Hematopoietic multipotent progenitor cell treated with erythropoietin and hydrocortisone succinate and interleukin-3 and kit ligand, for 4 days (in vitro differentiated cells): ENCODE measurements at places on chromosomes 1 and 21.

- no peak for DNase-seq
These were observed 223.9 kb downstream of the S1PR1 start for GRCh38 chr1:101460739-101461138.

- DNase-seq: no peak
These were observed 25.0 kb upstream of the SLAMF1 start for GRCh38 chr1:160671603-160672517.

DNA sequence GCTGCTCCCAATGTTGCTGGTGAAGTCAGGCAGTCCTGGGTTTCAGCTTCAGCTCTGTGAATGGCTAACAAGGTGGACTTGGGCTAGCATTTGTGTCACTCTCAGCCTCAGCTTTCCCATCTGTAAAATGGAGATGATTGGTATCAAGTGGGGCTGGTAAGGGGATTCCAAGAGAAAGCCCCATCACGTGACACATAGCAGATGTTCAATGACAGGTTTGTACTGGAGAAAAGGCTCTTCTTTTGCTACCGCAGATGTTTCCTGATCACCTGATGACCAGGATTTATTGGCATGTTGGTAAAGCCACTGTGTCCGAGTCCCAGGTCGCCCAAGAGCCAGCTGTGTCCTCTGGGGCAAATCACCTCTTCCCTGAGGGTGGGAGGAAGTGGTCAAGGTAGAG is 335.0 kb downstream of the MATN1 start:
- DNase-seq: no peak

GRCh38 chr1:175521249-175522040 is 221.9 kb downstream of the TNR start:
- DNase-seq: no peak

- no peak for DNase-seq
These were observed 50.7 kb downstream of the IRF2BP2 start for GRCh38 chr1:234559152-234559901.

DNA sequence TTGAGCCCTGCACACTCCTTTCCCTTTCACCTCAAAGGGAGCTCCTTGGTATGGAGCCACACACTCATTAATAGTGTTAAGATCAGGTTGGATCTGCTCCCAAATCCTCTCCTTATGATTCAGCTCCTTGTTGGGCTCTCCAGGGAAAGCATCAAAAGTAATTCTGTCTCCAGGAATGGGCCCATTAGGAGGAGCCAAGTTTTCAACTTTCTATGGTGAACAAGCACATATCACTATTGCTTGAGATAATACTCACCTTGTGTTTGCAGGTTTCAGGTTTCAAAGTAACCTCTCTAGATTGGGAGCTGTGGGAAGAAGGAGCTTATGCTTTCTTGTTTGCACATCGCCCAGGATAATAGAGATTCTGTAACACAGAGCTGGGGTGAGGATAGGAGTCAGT is 164.8 kb downstream of the TNFSF18 start:
- DNase-seq: no peak

DNA sequence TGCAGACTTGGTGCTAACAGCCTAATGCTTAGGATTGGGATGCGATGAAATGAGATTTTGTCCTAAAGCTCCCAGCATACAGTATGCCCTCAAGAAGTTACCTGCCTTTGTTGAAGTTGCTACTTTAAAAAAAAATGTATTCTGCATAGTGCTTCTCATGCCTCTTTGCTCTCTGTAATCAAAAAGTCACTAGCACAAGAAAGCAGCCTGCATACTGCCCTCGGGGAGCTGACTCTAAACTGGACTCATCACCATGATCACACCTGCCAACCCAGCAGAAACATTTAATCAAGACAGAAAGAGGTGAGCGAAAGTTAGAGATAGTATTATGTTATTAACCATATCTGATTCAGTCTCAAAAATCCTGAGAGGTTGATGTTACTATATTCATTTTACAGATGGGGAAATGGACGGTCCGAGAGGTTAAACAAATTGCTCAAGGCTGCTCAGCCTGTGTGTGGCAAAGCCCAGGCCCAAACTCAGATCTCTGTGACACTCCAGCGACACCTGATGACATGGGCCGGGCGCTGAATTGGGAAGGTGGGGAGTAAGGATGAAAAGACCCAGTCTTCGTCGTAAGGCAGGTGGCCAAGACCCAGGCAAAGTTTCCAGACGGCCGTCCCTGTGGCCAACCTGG is 1.1 kb downstream of the BATF3 start:
- no peak for DNase-seq

- no peak for DNase-seq
These were observed 50.0 kb downstream of the MRPL37 start for GRCh38 chr1:54249819-54250435.

- no peak for DNase-seq
These were observed 3.5 kb upstream of the IVL start for GRCh38 chr1:152904688-152905440.

GRCh38 chr1:203985676-203986075 is 87.2 kb upstream of the SOX13 start:
- no peak for DNase-seq

DNA sequence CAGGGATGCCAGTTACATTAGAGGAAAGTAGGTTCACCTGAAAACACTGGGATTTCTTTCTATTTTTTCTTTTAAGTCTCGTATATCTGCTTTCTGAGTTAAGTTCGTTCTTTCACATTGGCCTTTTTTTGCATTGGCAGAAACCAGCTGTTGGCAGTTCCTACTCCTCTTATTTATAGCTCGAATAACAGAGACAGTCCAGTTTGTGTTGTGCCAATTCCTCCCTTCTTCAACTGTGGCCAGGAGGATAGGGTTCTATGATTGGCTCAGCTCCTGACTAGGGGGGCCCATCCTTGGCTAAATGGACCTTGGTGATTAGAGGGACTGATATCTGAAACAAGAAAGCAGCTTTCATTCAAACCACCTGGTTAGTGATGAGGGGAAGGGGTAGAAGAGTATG is 115.8 kb downstream of the RPS6KC1 start:
- no peak for DNase-seq

- DNase-seq: peak; percentile 24
These were observed 16.9 kb downstream of the PLA2G4A start for GRCh38 chr1:186845576-186846210.

- DNase-seq: no peak
These were observed 5.3 kb downstream of the UHMK1 start for GRCh38 chr1:162502928-162503327.

- DNase-seq: no peak
These were observed 59.2 kb downstream of the SASS6 start for GRCh38 chr1:100073531-100073930.

DNA sequence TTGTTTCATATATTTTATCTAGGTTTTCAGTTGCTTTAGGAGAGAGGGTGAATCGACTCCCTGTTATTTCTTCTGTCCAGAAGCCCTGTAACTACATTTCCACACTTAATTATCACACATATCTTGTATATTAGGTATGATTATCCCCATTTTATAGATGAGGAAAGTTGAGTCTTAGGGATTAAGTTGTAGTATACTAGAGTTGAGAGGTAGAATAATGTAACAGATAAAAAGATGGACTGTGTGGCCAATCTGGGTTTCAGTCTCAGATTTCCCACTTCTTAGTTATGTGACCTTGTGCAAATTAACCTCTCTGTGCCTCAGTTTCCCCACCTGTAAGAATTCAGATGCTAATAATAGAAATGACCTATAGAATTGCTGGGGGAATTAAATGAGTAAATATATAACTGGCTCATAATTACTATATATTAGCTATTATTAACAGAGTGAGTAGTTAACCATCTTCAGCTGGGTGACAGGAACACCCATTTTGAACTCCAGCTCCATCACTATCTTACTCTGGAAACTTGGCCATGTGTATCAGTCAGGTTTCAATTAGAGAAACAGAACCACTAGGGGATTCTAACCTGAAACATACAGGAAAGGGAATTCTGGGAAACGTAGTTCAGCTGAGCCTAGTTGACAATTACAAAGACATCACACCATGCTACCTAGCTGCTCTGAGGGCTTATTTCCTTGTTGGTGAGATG is 20.4 kb upstream of the FOXO6 start:
- DNase-seq: no peak

- no peak for DNase-seq
These were observed 231.0 kb upstream of the KAZN start for GRCh38 chr1:14367451-14367850.

DNA sequence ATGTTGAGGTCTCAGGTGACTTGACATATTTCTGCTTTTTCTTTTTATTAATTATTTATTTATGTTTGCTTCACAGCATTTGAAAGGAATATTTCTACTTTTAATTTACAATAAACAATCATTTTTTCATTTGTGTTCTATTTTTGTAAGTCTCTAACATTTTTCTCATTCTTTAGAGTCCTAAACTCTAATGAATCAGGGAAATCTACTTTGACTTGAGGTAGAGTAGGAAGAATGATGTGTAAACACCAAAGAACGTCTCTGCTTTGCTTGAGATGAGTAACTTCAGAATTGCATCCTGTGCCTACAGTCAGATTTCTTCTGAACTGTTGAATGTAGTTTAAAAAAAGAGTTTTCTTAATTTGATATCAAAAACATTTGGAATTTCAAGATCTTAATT is 65.2 kb downstream of the CNST start:
- no peak for DNase-seq

- DNase-seq: no peak
These were observed 9.6 kb upstream of the RIMKLA start for GRCh38 chr1:42370876-42371549.

GRCh38 chr1:110722807-110723206 is 48.1 kb upstream of the KCNA3 start:
- DNase-seq: no peak

- DNase-seq: no peak
These were observed 8.8 kb downstream of the ATPAF1 start for GRCh38 chr1:46659307-46659870.

DNA sequence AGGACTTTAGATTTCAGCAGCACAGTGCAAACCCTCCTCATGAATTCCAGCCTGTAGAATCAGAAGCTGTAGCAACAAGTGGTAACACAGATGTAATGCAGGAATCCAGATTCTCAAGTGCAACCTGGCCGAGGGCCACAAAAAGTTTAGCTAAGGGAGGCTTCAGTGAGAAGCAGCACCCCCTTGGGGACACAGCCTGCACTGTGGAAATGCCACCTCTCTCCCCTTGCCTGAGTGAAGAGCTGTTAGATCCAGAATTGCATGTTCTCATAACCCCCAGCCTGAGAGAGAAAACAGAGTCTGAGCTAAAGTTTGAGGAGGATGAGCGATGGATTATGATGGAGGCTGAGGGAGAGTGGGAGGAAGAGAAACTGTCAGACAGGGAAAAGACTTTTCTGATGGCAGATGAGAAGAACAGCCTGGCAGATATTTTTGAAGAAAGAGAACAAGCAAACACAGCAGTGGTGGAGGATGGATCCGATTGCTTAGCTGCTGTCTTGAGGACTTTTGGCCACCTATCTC is 80.5 kb upstream of the BMP8A start:
- peak; percentile 93 for DNase-seq

- DNase-seq: no peak
These were observed 173.3 kb downstream of the FASLG start for GRCh38 chr1:172832006-172832725.

GRCh38 chr1:53061859-53062707 is at the start of gene PODN:
PODN (plus strand) TSS chr1:53062213; CDS start chr1:53069856, 7,643 bp downstream.
- peak; percentile 31 for DNase-seq

DNA sequence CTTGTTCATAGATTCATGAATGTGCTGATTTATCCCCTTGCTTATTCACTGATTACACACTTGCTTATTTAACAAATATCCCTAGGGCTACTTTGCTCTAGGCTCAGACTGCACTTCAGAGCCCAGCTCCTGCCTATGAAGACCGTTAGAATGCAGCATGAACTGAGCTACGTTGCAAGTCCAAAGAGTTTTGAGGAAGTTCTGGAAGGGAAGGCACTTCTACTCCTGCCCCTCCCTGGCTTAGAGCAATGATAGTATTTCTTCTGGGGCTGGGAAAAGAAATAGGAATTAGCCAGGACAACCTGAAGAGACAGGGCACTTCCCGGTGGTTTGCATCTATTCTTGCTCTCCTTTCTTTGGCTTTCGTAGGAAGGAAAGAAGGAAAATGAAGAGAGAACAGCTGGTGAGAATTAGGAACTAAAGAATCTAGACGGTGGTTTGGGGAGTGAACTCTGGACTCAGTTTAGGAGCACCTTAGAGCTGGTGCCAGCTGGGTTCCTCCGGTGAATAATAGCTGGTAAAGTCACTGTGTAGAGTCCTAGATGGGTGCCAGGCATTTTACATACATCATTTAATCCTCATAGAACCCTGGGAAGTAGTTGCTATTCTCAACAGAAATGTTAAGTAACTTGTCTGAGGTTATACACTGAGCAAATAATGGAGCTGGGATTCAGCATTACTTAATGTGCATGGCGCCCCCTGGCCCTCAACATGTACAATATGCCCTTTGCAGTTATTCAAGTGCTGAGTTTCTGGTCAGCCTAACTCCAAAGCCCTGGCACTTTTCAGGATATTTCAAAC is 65.9 kb downstream of the NDUFS5 start:
- peak; percentile 93 for DNase-seq

- no peak for DNase-seq
These were observed 57.5 kb downstream of the GLIS1 start for GRCh38 chr1:53681351-53681976.

GRCh38 chr21:44926331-44927101 is 5.8 kb upstream of the ITGB2 start:
- peak; percentile 38 for DNase-seq

- peak; percentile 27 for DNase-seq
These were observed 40.4 kb downstream of the FRRS1 start for GRCh38 chr1:99725996-99726395.

DNA sequence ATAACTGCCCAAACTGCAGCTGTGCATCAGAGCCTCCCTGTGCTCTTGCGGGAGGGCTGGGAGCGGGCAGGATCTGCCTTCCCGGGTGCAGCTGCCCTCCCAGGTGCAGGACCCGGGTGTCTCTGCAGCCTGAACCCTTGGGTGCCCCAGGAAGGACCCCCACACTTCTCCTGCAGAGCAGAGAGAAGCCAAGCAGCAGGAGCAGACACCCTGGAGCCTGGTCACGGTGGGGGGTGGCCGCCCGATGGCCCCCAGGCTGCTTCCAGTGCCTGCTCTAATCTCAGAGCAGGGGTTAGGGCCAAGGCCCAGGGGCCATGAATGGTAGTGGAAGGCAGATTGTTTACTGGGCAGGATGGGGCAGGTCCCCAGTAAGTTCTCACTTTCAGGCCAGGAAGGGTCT is 83.0 kb downstream of the RHOU start:
- no peak for DNase-seq

DNA sequence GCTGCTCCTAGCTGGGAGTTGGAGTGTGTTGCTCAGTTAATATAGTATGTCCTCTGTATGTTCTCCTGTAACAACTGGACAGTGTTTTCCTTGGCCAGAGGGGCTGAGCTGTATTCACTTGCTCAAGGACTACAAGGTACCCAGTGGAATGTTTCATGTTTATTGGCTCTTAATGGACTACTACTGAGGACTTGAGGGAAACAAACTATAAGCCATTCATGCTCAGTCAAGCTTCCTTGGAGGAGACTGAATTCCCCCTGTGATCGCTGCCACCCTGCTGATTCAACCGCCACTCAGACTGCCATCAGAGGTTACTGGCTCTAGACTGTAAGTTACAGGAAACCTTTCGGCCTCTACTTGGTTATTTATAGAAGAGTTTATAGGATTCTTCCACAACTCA is 166.6 kb downstream of the ZC3H11B start:
- DNase-seq: no peak
